ENCODE measurements at places on chromosomes 11 and 22.

DNA sequence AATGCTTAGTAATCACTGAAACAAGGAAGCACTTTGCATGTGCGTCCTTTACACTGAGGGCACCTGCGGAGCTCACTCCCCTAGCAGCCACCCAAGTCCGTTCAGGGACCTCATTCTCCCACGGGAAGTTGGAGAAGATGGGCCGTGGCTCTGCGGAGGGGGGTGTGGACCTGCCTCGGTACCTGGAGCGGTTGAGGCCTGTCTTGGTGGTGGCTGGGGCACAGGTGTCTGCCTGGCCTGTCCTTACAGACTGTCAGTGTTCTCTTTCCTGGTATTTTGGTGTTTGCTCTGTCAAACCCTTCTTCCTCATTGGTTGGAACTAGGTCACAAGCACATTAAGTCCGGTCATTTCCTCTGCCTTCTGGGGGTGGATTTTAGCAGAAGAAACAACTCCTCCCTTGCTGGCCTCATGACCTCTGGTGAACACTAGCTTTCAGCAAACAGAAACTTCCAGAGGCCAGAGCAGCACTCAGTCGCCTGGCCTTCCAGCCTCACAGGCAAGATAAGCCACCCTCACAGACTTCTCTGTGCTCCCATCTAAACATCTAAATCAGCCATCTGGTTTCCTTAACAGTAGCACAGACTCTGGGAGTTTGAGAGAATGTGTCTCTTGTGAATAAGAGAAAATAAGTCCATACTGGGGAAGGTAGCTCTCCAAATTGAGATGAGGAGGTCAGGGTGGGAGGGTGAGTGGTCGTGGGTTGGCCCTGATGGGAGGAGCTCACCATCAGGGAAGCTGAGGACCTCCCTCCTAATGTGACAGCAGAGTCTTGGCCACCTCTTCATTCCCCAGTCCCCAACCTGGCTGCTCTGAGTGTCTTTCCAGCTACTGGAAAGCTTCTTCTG is 8.6 kb downstream of the SNAP29 start:
- no peak for DNase-seq

GRCh38 chr22:30785527-30785926 is 90.9 kb downstream of the OSBP2 start:
- DNase-seq = no peak

GRCh38 chr11:27456795-27457329 is 15.7 kb downstream of the LGR4 start:
- no peak for DNase-seq

GRCh38 chr22:29266564-29267461 is 968 bp downstream of the RHBDD3 start:
- DNase-seq = peak; percentile 30

GRCh38 chr22:27673839-27674238 is 127.7 kb downstream of the MN1 start:
- no peak for DNase-seq

DNA sequence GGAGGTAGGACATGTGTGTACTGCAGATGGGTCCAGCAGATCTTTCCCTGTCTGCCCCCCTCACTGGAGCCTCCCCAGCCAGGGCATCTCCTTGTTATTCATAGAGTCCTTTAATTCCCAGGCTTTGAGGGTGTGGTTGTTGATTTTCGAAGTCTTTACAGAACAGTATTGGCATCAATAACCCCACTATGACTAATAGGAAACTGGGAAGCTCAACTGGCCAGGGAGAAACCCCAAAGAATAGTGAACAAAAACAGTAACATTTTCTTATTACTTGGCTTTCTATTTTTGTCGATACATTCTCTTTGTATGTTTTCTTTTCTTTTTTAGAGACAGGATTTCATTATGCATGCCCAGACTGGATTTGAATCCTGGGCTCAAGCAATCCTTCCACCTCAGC is 57.9 kb downstream of the NF2 start:
- DNase-seq = no peak

GRCh38 chr11:117410861-117411710 is 83.4 kb downstream of the CEP164 start:
- no peak for DNase-seq

DNA sequence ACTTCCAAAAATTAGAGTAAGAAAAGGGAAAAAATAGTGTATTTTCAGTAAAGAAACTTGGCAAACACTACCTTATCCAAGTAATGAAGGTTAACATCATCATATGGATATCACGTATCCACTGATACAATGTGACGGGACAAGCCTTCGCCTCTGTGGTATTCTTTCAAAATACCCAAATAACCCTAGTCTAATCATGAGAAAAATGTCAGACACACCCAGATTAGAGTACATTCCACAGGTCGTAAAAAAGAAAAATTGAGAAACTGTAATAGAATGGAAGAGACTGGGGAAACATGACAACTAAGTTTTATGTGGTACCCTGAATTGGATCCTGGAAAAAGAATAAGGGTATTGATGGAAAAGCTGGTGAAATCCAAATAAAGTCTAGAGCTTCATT is 48.9 kb downstream of the NARS2 start:
- DNase-seq = no peak

- DNase-seq = no peak
These were observed 1.7 kb upstream of the PARVA start for GRCh38 chr11:12375720-12376119.

DNA sequence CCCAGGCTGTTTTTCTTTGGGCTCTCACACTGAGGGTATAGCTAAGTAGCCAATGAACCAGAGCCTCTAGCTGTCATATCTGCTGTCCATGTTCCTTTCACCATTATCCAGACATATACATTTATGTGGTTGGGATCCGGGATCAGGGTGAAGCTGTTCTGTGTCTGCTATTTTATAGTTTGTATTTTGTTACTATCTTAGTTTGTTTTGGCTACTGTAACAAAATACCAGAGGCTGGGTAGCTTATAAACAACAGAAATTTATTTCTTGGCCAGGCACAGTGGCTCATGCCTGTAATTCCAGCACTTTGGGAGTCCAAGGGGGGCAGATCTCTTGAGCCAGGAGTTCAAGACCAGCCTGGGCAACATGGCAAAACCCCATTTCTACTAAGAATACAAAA is 40.5 kb upstream of the CABP7 start:
- no peak for DNase-seq

GRCh38 chr22:28438183-28438768 is 241.4 kb downstream of the TTC28 start:
- no peak for DNase-seq

All from fibroblast of skin of right biceps (primary cell).